Stimulated activated CD8-positive, alpha-beta memory T cell treated with anti-CD3 and anti-CD28 coated beads, Interleukin-2, amount 100 ng/mL, for 1 hour (primary cell): ENCODE measurements at places on chromosomes 1 and 21.

- DNase-seq: no peak
Observed at GRCh38 chr1:76198452-76198851, 123.9 kb downstream of the ST6GALNAC3 start.

DNA sequence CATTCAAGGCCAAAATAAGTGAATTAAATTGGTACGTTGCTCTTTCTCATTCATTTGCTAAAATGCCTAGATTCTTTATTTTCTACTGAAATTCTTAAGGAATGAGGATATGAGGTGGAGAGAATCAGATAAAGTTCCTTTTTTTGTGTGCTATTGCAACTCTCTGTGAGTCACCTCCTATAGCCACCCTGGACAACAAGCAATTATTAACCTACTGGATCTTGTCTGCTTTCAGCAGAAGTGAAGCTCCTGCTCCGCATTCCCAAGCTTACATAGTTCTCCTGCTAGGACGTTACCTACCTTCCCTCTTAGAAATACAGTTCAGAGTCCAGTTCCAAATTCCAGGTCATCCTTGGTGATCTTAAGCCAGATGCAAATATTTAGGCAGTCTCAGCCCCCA lies 4.8 kb upstream of the KCNJ6 start:
- DNase-seq: no peak

DNA sequence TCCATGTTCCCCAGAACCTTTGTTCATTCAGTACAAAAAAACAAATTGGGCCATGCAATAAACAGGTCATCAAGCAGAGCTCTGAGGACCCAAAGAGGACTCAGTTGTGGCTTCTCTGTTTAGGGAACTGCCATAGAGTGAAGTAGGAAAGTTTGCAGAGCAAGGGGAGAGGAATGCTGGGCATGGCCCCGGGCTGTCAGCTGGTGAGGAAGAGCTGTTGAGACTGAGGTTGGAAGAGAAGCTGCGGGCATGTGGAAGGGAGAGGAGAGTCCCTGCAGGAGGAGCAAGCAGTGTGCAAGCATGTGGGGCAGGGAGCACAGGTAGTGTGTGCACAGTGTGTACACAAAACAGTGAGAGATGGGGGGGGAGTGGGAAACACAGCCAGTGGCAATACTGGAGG lies 71.8 kb downstream of the NTPCR start:
- no peak for DNase-seq

DNA sequence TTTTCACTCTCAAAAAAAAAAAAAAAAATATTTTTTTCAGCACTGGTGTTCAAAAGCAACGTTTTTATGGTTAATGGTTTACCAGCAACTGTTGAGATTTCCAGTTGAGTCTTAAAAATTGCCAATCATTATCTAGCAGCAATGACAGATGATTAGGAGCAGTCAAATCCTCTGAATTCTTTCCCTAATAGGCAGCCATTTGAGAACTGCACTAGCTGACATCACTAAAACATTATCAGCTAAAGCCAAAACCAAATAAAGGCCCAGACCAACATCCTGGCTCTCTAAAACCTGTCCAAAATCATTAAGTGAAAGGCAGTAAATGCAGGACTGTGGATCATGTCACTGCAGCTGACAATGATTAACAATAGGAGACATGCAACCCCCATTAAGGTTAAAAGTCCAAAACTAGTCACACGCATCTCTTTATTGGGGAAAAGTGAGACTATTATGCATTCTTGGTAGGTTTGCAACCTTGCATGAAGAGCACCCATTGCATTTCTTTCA lies 14.0 kb downstream of the SFPQ start:
- no peak for DNase-seq

- no peak for DNase-seq
Observed at GRCh38 chr1:151944857-151945575, 35.7 kb upstream of the THEM4 start.

DNA sequence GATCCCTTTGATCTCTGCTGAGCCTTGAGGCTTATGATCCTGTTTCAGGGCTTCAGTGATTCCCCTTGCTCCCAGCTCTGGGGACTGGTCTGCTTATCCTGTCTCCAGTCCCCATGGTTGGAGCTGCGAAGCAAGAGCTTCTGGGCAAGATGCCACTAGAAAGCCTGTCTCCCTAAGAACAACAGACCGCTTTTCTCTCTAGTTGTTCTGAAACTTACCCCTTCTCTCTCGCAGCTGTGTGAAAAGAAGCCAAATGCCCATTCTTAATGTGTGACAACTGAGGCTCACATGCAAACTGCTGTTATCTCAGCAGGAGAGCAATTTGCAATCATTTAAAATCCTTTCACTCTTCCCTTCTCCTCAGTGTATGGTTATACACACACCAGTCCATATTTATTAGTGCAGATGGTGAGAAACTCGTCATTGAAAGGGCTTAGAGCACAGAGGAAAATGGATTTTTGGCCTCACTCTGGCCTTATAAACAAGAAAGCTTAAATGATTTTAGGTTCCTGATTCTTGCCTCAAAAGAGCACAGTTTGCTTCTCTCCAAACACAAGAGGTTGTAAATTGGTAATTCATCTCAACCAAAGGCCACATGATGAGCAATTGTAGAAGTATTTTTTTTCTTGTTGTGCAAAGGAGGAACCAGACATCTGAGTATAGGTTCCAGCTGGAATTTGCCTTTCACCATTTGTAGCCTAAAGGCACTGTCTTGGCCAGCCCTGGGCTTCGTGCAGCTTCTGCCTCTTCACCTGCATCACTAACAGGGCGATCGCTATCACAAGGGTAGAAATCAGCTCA lies 179.2 kb upstream of the LMO4 start:
- no peak for DNase-seq

DNA sequence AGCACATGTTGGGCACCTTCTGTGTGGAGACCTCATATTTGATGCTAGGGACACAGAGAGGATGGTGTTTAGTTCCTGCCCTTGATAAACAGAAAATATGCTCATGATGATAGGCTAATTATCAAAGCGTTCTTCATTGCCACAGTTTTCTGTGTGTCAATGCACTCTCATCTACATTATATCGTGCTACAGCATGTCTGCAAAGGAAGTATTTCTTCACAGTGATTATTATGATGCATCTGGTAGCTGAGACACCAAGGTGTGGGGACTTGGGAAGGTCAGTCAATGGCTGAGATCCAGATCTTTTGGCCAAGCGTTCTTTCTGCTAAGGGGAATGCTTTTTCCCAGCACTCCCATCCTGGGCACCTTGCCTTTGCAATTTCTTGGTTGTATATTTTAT lies 321.2 kb downstream of the PBX1 start:
- no peak for DNase-seq

- DNase-seq: no peak
Observed at GRCh38 chr1:108817016-108817415, 39.9 kb downstream of the AKNAD1 start.

- DNase-seq: no peak
Observed at GRCh38 chr1:19164274-19165015, 45.6 kb downstream of the UBR4 start.

GRCh38 chr21:38847556-38847955 lies 41.8 kb downstream of the ETS2 start:
- DNase-seq: no peak

DNA sequence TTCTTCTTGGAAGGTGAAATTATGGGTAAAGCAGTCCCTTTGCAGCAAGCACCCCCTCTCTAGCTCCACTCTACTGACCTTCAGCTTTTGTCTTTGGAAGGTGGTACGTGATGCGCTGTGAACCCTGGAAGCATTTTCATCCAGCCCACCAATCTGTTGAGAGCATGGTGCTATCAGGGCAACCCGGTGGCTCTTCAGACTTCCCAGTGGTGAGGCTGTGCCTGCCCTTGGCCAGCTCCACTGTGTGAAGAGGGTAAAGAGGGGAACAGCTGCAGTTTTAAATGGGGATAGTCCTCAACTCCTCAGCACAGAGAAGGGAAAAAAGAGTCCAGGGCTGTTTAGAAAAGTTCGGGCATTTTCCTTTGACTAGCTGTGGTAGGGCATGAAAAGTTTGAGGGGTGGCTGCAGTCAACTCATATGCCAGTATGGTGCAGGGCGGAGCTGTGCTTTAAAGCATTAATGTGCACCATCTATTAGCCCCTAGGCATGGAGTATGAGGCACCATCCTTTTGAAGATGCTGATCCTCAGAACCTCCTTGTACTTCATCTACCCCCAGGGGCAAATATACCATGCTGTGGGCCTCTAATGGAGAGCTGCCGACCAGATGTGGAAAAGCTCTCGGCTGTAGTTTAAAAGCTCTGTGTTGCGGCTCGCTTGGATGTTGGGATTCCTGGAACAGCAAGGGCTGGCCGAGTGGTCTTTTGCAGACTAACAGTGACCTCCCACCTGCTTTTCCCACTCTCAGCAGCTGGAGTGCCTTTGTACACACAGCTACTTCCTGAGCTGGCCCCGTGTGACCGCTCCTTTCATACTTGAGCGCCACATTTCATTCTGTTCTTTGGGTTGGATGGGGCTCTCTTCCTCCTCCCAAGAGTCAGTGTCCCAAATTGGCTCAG lies 123.0 kb downstream of the PEX14 start:
- no peak for DNase-seq

DNA sequence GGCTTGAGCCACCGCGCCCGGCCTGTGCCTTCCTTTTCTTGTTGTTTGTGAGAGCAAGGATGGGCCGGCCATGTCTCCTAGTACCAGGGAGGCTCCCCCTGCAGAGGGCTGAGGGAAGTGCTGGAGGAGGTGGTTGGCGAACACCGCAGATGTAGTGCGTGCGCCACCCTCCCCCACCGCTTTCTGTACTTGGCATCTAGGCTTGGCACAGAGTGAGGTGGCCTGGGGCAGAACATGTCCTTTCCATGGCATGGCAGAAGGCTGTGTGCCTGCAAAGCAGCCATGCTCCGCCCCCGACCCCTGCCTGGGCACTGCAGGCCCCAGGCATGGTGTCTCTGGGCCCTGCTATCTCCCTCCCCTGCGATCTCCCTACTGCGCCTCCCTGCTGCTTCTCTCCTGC lies 30.7 kb downstream of the ALPL start:
- DNase-seq: no peak

DNA sequence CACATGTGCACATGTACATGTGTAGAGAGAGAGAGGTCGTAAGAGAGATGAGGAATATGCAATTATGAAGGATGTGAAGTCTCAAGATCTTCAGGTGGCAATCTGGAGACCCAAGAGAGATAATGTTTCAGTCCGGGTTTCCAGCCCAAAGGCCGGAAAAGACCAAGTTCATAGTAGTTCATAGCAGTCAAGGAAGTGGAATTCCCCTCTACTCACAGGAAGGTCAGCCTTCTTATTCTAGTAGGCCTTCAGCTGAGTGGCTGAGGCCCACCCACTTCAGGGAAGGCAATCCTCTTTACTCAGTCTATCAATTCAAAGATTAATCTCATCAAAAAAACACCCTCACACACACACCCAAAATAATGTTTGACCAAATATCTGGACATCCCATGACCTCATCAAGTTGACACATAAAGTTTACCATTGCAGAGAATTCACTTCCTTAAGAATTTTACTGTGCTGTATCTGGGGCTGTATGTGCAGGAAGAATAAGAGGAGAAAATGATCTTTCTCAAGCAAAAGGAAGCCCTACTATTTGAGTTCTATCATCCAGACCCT lies 114.6 kb downstream of the TNFSF18 start:
- no peak for DNase-seq

- peak; percentile 59 for DNase-seq
Observed at GRCh38 chr1:209747580-209748262, 8.1 kb upstream of the TRAF3IP3 start.

DNA sequence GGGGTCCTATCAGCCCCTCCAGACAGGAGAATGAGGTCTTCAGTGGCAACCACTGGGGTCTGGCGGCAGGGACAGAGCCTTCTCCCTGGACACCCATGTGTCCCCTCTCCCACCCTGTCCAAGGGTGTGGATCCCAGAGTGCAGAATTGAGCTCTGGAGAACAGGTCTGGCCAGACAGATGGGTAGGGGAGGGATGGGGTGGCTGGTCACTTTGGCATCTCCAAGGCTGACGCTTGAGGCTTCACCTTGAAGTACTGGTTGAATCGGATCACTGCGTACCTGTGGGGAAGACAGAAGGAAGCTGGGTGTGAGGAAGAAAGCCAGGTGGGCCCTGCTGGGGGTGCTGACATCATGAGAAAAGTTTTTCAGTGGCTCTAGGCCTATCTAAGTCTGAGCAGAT lies 19.9 kb downstream of the ETNK2 start:
- DNase-seq: no peak

DNA sequence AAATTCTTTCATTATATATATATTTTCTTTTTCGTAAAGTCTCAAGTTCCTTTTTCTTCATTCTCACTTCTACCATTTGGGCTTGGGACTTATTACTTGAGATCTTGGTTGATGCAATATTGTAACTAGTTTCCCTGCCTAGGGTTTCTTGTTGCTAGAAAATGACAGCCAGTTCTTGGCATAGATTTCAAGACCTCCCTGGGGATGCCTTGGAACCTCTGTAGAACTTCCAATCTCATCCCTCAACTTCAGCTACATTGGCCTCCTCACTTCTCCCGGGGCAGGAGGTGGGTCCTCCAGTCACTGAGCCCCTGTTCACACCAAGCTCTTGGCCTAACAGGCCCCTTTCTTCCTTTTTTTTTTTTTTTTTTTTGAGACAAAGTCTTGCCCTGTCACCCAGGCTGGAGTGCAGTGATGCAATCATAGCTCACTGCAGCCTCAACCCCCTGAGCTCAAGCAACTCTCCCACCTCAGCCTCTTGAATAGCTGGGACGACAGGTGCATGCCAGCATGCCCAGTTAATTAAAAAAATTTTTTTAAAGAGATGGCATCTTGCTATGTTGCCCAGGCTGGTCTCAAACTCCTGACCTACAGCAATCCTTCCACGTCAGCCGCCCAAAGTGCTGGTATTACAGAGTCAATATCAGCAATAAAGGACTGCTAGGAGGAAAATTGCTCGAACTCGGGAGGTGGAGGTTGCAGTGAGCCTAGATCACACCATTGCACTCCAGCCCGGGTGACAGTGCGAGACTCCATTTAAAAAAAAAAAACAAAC lies 33.1 kb downstream of the MAP3K7CL start:
- DNase-seq: no peak

GRCh38 chr1:32345289-32345827 lies 9.3 kb upstream of the MARCKSL1 start:
- DNase-seq: no peak

DNA sequence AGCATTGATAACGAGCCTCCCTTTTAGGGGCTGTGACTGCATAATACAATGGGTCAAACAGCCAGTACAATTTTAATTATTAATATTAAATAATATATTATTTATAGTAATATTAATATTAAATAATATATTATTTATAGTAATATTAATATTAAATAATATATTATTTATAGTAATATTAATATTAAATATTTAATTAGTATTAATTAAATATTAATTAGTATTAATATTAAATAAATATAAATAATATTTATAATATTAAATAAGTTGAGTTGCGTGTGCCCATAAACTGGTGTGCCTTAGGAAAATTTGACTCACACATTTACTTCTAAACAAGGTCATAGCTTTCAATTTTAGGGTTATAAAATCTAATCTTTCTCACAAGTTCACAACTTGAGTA lies 509.3 kb upstream of the RGS18 start:
- no peak for DNase-seq

DNA sequence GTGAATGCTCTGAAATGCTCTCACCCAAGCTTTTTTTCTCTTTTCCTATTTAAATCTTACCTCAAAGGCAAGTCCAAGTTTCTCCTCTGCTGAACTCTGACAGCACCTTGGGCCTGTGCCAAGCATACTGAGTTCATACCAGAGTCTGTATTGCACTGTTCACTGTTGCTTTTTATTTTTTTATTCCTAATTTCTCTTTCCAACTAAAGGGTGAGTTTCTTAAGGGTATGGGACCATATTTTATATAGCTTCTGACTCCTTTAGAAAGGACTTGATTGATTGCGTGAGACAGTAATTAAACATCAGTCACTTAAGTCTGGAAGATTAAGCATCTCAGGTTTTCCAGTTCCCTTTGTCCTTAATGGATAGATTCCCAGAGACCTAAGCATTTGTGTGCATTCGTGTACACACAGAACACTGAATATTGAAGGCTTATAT lies 69.9 kb downstream of the CACHD1 start:
- DNase-seq: no peak
